ENCODE measurements at places on chromosomes 1 and 21. TPM values are rescaled to one million over a fixed set of nuclear protein-coding genes. Genes with fewer than 3 reads are reported as not detected.
A peak's percentile ranks its signal among the peaks of the same experiment; 100 is the strongest.

GRCh38 chr1:69403756-69404320 lies 163.9 kb upstream of the LRRC7 start:
- no peaks in the 10 kb centered on the region for H3K36me3 ChIP-seq
- no peaks in the 10 kb centered on the region for H3K27me3 ChIP-seq
- no peak overlapping the region for H3K4me3 ChIP-seq
- H3K27ac ChIP-seq, result no peak overlapping the region
- no peaks in the 10 kb centered on the region for H3K4me1 ChIP-seq

DNA sequence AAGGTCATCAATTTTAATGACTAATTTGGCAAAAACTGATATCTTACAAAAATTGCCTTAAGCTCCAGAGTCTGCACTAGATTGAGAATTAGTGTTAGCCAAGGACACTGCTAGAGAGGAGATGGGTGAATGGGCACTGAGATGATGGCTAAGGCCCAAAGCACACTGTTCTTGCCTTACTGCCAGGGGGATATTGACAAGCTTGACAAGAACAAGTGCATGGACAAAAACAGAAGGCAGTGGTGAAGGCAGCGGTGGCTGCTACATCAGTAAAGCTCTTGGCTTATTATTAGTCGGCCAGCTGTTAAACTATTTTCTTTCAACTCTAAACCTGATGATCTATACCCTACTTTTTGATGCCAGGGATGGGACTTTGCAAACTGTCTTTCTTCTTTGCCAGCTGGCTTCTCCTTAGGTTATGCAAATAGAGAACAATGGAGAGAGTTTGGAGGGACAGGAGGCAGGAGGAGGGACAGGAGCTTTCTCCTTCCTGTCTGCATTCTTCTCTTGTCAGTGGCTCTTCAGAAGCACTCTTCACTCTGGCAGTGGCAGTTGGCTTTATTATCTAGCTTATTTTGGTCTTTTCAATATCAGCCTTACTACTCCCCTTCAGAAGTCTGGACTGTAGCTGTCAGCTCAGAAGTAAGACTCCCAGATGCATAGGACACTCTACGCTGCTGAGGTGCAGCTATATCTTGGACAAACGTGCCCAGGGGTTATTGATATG lies 853.5 kb upstream of the TMPRSS15 start:
- H3K4me3 ChIP-seq, result no peak overlapping the region
- no peaks in the 10 kb centered on the region for H3K27me3 ChIP-seq
- H3K36me3 ChIP-seq, result no peaks in the 10 kb centered on the region
- no peak for DNase-seq

DNA sequence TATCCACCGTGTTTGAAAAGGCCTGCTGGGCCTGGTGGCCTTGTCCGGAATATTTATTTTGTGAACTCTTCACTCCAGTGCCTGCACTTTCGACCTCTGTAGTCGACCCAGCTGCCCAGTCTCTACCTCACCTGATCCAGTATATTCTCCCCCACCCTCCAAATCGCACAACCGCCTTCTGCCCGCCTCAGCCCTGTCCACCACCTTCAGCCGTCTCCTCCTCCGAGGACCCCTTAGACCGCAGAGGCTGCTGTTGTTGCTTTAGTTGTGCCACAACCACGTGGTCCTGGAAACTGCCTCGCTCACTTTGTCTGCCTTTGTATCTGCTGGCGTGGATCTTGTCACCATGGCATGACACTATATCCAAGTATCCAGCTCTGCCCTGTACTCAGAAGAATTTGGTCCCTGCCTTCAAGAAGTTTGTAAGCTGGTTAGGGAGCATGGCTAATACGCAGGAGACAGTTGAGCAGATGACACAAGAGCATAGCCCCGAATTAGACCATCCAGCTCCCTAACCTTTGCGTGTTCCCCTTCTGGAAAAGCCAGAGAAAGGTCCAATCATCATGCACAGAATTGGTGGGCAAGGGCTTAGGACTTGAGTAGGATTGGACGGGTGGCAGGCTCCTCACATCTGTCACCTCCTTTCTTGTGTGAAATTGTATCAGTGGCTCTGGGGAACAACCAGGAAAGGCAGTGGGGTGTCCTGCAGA lies 1.5 kb downstream of the PHGDH start:
- peak overlapping the region; percentile 81 for H3K27ac ChIP-seq
- H3K27me3 ChIP-seq, result peaks cover 9% of the 10 kb centered on the region
- H3K36me3 ChIP-seq, result no peaks in the 10 kb centered on the region
- peaks cover 34% of the 10 kb centered on the region for H3K4me1 ChIP-seq

DNA sequence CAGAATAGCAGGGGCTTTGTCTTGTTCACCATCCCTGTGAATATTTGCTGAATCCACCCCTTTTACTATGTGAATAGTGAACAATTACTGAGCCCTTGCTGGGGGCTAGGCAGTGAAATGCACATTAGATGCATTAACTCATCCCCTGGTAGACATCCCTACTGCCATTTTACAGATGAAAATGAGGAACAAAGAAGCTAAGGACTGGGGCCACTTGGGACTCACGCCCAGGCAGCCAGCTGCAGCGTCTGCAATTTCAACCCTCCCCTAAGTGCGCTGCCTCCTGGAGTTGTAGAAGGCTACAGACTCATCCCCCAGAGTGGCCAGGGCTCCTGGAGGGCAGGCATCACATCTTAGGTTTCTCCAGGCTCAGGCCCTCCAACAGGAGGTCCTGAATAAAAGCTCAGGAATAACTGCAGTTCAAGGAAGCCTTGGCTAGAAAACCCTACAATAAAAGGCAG lies 31.6 kb downstream of the CAPZB start:
- peaks cover 1% of the 10 kb centered on the region for H3K27me3 ChIP-seq
- peak overlapping the region; percentile 96 for H3K27ac ChIP-seq
- DNase-seq, result no peak

GRCh38 chr1:41696381-41696780 lies 211.9 kb upstream of the EDN2 start:
- H3K4me3 ChIP-seq, result no peak overlapping the region
- DNase-seq, result no peak
- H3K27ac ChIP-seq, result no peak overlapping the region
- H3K27me3 ChIP-seq, result no peaks in the 10 kb centered on the region

DNA sequence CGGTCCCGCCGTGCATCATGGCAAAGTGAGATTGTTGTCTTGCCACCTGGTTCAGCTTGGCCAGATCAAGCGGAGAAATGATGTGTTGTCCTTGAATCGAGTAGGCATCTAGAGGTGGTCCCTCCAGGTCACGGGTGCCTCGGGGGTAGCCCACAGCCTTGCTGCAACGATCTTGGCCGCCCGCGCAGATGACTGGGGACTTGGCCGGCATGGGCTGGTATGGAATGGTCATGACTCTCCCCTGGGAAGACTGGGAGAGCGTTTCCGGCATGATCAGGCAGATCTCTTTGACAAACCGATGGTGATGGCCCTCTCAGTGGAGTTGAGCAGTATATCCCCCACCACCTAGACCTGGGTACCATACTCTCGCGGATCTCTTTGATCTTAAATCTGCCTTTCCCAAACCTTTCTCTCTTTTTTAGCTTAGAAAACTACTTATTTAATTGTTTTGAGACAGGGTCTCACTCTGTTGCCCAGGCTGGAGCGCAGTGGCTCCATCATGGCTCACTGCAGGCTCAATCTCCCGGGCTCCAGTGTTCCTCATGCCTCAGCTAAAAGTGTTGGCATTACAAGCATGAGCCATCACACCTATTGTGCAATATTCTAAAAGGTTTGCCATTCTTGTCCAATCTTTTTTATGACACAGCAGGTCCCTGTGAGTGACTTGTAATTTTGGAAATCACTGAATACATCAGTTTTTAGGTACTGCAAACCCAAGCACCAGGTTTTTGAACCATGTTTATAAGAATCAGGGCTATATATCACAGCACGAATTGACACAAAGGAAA lies 9.4 kb upstream of the ELAPOR1 start:
- peaks cover 10% of the 10 kb centered on the region for H3K27me3 ChIP-seq
- peak; percentile 27 for DNase-seq
- H3K27ac ChIP-seq, result no peak overlapping the region
- no peak overlapping the region for H3K4me3 ChIP-seq

- H3K36me3 ChIP-seq, result no peaks in the 10 kb centered on the region
- H3K4me3 ChIP-seq, result no peak overlapping the region
- no peak overlapping the region for H3K27ac ChIP-seq
- H3K27me3 ChIP-seq, result peaks cover 3% of the 10 kb centered on the region
Observed at GRCh38 chr21:31181082-31181750, 142.9 kb upstream of the KRTAP19-8 start.

- H3K4me1 ChIP-seq, result no peaks in the 10 kb centered on the region
- DNase-seq, result no peak
- no peak overlapping the region for H3K4me3 ChIP-seq
- no peak overlapping the region for H3K27ac ChIP-seq
Observed at GRCh38 chr1:82778612-82779011, 977.9 kb downstream of the ADGRL2 start.

The PARK7 gene
- total RNA-seq, result 374 TPM

DNA sequence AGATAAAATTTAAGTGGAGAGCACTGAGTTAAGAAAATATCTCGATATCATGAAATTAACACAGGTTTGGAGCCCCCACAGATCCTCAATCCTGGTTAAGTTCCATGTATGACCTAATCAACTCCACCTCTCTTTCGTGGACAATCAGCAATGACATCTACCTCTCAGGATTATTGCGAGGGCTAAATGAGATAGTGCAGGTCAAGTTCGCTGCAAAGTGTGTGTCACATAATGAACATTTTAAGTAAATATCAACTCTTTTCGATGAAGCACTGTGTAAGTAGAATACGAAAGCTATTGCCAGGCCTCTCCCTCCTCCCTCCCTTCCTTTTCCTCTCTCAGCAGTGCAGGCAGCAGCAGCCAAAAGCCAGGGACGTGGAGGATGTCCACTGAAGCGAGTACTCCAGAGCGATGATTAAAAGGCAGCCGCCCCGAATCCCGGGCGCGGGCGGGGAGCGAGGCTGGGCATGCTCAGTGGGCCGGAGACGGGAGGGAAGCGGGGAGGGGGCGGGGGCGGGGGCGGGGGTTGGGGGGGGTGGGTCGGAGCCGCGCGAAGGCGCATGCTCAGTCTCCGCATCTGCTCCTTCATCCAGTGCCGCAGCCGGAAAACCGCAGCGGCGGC lies at the start of gene CAMSAP2:
TSS of gene CAMSAP2 (plus strand) at position 567 of the 622 bp plus-strand sequence. CDS start 935 bp downstream, outside the sequence.
- peak within 1 kb of the TSS; percentile 100 for H3K4me3 ChIP-seq
- H3K27me3 ChIP-seq, result peaks cover 2% of the 10 kb centered on the region
- peaks cover 39% of the 10 kb centered on the region for H3K4me1 ChIP-seq
- H3K36me3 ChIP-seq, result peaks cover 9% of the 10 kb centered on the region
- peak; percentile 88 for DNase-seq

The FAM163A gene
- not detected for total RNA-seq

DNA sequence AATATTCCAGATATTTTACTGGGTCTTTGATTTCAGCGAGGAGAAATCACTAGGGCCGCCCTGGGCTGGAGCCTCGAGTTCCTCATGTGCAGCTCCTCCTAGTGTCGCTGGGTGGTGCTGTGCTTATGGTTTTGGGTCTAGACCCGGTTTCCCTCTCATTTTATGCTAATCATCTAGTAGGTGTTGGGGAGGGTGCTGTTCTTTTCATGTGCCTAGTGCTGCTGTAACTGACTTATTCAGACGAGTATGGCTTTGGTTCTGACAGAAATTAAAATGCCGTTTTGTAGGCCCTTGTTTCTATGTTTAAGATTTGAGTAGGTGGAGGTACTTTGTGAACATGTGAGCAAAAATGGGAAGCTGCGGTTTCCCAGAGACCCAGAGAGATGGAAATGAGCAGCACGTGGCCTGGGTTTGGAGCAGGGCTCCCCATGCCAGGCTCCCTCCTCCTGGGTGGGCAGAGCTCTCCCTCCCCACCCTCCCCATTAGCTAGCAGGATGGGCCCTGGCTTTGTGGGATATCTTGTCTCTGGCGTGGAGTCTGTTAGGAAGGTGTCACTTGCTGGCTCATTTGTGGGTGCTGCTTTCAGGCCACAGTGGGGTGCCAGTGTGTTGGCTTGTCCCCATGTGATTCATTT lies 74.0 kb upstream of the GPR88 start:
- H3K27me3 ChIP-seq, result no peaks in the 10 kb centered on the region
- no peak overlapping the region for H3K4me3 ChIP-seq
- no peak overlapping the region for H3K27ac ChIP-seq
- DNase-seq, result peak; percentile 22
- H3K36me3 ChIP-seq, result no peaks in the 10 kb centered on the region

DNA sequence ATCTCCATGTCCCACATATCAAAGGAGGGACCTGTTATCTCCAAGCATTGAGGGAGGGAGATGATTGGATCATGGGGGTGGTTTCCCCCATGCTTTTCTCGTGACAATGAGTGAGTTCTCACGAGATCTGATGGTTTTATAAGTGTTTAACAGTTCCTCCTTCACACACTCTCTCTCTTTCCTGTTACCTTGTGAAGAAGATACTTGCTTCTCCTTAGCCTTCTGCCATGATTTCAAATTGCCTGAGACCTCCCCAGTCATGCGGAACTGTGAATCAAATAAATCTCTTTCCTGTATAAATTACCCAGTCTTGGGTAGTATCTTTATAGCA lies 91.6 kb downstream of the DDAH1 start:
- H3K36me3 ChIP-seq, result peaks cover 39% of the 10 kb centered on the region
- no peak for DNase-seq
- H3K27ac ChIP-seq, result peak overlapping the region; percentile 51
- H3K4me3 ChIP-seq, result peak overlapping the region; percentile 21

The ACTL8 gene
- total RNA-seq, result not detected
